ENCODE measurements at places on chromosomes 11 and 22.

DNA sequence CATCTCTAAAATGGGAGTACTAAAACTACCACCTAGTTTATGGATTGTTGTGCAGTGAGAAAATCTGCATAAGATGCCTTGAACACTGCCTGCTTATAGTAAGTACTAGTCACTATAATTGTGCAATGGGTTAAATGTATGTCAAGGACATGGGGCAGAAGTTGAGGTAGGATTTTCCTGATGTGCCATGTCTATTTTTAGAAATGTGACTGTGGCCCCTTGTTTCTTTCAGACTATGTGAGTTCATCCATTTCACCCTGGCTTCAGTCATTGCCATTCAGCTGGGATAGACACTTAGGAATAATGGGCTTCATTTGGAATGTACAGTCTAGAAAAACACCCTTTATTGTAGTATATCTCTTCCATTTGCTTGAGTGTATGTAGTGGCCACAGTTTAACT lies 51.4 kb downstream of the BDNF start:
- no peak for DNase-seq

GRCh38 chr11:5818245-5818886 lies 9.6 kb downstream of the OR52N2 start:
- no peak for DNase-seq

DNA sequence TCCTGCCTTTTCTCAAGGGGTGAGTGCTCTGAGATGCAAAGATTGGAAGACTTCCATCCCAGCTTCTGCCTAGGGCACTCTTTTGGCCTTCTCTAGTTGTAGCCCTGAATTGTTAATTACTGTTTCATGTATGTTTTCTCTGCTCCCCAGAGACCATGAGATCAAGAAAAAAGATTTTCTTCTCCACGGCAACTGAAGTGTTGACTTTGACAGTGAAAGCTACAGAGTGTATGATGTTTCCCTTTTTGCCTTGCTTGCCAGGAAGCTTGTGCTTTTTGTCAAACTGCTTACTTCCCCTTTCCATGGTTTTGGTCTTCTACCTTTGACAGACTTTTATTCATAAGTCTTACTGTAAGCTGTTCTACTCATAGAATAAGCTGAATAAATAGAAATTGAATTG lies 23.3 kb upstream of the EIF3D start:
- DNase-seq: no peak

DNA sequence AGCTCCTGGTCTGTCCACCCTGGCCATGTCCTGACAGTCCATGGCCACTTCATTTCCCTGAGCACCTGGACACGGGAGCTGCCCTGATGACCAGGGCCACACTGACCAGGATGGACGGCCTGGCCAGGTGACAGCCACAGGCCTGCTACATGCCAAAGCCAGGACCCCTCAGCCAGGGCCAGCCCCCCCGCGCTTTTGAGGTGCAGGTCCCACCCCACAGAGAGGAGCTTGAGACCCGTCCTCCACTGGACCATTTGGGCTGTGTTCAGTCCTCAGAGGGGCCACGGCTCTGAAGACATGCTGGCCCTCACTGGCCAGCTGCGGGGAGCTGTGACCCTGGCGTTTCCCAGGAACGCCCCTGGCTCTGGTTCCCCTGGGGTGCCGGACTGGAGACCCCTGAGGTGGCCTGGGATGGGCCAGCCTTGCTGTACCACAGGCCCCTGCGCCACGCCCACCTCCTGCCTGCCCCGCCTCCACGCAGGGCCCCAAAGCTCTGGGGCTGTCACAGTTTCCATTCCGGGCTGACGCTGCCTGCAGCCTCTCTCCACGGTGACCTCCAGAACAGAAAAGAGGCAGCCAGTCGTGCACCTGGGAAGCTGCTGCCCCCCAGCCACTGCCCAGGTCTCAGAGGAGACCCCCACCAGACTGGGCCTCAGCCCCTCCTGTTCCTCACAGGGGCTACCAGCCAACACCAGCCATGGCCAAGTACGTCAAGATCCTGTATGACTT lies 18.2 kb downstream of the EPS8L2 start:
- DNase-seq: no peak

- no peak for DNase-seq
These were observed 511 bp upstream of the CLCF1 start for GRCh38 chr11:67373648-67374570.

GRCh38 chr11:73350908-73351636 lies 25.1 kb upstream of the RELT start:
- peak; percentile 18 for DNase-seq

DNA sequence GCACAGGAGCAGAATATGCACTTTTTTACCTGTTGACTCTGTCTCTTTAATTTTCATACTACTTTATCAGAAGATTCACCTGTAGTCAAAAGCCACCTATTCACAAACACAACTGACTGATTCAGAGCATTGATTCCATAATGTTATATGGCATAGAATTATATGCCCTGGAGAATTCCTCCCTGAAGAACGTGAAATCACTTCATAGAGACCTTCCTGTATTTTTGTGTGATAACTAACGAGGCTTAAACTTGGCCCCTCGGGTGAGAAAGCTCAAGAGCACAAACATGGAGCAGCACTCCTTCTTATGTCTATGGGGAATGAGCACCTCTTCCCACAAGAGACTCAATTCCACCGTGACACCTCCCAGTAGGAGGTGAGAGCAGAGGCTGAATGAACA lies at the start of gene OR10A6:
TSS of gene OR10A6 (minus strand) at position 101 of the 400 bp plus-strand sequence. CDS start 2,606 bp downstream, outside the sequence.
- no peak for DNase-seq

GRCh38 chr11:75031224-75031753 lies 42.6 kb downstream of the NEU3 start:
- no peak for DNase-seq

All from caudate nucleus (tissue), 63 donors.